ENCODE measurements at places on chromosomes 7 and 10.
A peak's percentile ranks its signal among the peaks of the same experiment; 100 is the strongest.

- no peak for DNase-seq
Measured at GRCh38 chr7:91264924-91265681, 870 bp downstream of the FZD1 start.

DNA sequence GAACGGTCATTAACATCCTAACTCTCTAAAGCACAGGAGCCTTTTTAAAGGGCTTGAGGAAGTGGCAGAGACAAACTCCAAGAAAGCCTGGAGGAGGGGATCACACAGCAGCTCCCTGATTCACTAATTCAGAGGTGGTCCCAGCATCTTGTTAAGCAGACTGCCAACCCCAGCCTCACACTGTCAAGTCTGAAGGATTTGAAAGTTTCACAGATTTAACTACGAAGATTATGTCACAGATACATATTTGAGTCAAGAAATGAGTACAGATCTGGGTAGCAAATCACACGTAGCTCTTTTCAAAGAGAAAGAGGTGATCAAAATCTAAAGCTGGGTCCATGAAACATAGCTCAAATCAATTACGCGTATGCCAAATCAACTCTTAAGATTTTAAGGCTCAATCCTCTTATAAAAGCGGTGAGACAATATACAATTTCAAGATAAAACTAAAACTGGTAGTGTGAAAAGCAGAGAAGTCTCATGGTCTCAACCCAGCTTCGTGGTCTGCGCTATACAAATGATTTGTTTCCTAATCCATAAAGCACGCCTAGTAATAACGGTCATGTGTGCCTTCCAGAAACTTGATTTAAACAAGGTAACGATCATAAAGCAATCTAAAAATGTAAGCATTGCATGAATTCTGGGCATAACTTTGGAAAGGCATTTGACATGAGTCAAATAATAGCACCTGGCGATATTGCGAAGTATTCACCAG lies 229.9 kb upstream of the MKLN1 start:
- no peak for DNase-seq

- no peak for DNase-seq
Measured at GRCh38 chr10:129514568-129515451, 47.8 kb downstream of the MGMT start.

- no peak for DNase-seq
Measured at GRCh38 chr10:29559996-29560395, 74.8 kb downstream of the SVIL start.

DNA sequence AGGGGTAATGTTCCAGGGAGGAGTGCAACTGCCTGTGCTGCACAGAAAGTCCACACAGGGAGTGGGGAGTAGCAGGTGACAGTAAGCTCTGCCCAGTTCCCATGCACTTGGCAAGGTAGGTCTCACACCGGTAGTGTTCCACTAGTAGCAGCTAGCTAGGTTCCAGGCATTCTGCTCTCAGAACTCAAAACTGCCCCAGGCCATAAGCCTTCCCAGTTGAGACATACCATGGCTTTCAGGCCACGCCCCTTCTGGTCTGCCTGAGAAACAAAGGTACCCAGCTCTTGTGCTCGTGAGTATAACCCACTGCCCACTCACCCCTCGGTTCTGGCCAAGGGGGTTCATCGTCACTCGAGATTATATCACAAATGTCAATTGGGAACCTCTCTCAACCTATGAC lies 12.6 kb downstream of the CASP7 start:
- DNase-seq: no peak

- DNase-seq: no peak
Measured at GRCh38 chr7:131753620-131754222, 197.3 kb upstream of the PODXL start.

- DNase-seq: peak; percentile 79
Measured at GRCh38 chr10:14397066-14397465, 66.3 kb upstream of the FRMD4A start.

DNA sequence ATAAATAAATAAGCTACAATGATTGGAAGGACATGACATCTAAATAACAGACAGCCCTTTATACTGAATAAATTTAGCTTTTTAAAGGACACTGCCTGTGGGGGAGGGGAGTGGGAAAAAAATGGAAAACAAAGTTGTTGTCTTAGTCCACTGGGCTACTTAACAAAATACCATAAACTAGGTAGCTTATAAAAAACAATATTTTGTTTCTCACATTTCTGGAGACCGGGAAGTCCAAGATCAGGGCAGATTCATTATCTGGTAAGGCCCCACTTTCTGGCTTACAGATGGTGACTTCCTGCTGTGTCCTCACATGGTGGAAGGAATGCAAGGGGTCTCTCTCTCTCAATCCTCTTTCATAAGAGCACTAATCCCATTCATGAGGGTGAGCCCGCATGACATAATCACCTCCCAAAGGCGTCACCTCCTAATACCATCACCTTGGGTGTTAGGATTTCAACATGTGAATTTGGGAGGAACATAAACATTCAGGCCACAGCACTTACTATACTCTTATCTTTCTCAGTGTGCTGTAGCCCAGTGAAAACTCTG lies 43.0 kb downstream of the DNAJC12 start:
- DNase-seq: no peak

DNA sequence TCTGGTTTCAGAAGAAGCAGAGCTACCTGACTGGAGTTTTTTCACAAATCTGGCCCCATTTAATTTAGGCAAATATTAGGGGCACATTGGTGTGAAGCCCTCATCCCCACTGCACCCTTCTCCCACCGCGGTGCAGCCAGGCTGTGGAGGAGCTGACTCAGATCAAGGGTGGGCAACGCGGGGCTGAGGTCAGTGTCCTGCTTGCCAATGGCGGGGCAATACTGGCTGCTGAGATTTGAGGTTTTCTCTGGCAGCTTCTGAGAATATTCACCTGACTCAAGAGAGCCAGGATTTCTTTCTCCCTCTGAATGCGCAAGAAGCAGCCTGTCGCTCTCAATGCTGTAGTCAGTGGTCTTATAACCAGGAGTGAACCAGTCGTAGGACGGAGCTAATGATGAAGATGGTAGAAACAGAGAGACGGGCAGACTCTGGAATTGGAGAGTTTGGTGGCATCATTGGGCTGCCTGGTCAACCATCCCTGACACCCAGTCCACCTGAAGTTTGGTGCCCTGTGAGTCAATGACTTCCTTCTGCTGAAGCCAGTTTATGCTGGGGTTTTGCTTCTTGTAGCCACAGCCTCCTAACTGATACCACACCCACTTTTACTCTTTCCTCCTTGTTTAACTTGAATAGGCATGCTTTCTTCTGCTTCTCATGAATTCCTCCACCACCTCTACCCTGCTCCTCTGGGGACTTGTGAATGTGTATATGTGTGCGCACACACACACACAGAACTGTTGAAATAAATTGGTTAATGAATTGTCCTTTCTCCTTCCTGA lies 123.7 kb upstream of the CTBP2 start:
- no peak for DNase-seq

DNA sequence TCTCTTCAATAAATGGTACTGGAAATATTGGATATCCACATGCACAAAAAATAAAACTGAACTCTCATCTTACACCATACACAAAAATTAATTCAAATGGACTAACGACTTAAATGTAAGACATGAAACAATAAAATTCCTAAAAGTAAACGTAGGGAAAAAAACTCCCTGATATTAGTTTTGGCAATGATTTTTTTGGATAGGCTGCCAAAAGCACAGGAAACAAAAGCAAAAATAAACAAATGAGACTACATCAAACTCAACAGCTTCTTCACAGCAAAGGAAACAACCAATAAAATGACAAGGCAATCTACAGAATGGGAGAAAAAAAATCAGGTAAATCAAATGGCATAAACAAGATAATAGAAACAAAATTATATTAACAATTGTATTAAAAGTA lies 65.7 kb downstream of the ORC5 start:
- no peak for DNase-seq

- DNase-seq: no peak
Measured at GRCh38 chr10:103564116-103564501, 70.6 kb downstream of the NEURL1 start.

DNA sequence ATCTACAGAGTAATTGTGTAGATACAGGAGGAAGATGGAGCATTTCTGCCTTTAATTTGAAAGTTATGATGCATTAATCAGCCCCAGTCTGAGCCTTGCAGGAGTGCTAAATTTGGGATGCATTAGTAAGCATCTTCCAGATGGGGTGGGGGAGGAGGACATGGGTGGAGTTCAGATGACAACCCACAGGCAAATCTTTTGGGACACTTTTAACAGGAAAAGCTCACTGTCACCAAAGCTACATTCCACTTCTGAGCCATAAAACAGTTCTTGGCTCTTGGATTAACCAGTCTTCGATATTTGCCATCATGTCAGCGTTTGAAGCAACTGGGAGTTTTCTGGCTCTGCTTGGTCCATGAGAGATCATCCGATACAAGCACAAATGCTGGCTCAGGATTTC lies 121.1 kb downstream of the CXCL12 start:
- DNase-seq: no peak

DNA sequence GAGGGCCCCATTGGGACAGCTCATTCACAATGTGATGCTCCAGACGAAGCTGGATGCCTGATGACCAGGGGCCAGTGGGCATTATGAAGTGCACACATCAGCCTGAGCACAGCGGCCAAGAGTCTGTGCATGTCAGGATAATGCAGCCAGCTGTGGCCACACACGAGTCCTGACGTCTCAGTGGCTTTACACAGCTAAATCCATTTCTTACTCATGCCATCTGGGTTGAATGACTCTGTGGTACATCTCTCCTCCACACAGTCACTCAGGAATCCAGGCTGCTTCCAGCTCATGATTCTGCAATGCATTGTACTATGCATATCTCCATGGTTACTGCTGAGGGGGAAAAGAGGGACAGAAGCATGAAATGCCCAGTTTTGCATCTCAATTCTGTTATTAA lies 123.6 kb downstream of the PRLHR start:
- no peak for DNase-seq

DNA sequence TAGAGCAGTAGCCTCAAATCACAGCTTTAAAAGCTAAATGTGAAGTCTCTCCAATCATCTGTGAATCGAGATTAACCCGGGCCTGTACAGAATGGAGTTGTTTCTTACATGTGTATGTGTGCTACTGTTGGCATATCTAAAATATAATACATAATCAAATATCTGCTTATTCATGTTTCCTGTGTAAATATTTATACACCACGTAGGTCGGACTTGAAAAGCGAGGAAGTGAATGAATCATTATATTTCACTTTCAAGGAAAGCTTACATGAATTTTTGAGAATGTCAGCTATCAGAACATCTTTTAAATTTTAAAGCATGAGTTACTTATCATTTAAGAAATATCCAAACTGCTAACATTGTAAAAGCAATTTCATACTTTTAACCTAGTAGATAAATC lies 233.3 kb downstream of the SLC25A13 start:
- no peak for DNase-seq

- DNase-seq: no peak
Measured at GRCh38 chr7:79529214-79529880, 75.9 kb upstream of the MAGI2 start.

- no peak for DNase-seq
Measured at GRCh38 chr7:47281966-47282643, 299.8 kb downstream of the TNS3 start.

DNA sequence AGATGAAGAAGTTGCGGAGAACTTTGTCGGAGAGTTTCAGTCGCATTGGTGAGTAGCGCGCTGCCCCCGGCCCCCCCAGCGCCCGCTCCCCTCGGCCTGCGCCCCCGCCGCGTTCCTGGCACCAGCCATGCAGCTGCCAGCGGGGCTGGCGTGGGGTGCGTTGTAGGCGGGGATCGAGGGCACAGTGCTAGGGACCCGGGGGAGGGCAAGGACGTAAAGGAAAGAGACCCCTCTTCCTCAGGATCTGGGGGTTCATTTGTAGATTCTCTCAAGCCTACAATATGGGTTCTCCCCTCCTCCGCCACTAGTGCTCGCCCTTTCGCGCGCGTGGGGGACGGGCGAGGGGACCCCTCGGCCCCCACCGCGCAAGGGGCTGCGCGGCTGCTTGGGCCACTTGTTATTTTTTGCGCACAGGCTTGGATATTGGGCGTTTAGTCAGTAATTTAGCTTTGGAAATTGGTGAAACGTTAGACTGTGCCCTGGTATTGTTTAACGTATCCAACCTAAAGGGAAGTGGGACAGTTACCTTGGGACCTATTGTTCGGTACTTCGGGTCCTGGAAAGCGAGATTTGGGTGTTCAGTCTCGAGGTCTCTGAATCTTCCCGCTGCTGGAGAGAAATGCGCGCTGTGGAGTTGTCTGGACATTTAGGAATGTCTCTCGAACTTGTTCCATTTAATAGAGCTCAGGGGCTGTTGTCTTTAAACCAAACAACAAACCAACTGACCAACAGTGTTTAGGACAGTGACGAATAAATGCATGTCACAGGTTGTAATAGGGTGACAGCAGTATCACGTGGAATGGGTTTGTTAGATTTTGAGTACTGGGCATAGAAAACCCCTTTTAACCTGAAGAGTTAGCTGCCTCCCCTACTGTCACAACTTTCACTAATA lies 796 bp downstream of the CDK14 start:
- no peak for DNase-seq

- no peak for DNase-seq
Measured at GRCh38 chr10:75297021-75297599, 61.4 kb upstream of the COMTD1 start.

DNA sequence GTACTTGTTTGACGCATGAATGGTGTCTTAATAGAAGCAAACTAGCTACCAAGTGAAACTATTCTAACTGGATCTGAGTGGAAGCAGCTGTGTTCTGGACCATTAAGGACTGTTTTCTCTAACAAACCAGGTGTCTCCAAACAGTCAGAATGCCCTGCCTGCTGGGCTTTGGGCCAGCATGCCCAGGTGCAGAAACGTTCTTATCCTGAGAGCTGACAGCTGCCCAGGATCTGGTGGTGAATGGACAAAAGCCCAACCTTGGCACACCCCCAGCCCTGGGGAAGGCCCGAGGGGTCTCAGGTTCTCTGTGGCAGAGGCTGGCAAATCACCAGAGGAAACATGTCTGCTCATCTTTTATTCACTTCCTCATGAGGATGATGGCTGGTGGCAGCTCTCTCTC lies 48.2 kb upstream of the LAMB4 start:
- DNase-seq: no peak

DNA sequence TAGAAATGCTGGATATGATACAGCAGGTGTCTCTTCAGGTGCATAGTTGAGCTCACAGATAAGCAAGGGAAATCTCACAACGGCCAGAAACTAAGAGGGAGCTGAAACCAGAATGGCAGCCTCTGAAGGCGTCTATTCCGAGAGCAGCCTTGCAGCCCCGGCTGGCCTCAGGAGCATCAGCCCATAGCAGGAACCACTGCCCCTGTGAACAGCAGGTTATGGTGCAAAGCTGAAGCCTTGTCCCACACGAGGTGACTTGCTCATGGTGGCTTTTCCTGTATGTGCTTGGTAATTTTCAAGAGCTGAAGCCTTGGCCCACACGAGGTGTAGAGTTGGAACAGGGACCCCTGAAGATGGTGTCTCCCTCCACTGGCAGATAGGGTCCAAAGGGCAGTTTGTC lies 33.2 kb downstream of the BNIP3 start:
- DNase-seq: no peak

DNA sequence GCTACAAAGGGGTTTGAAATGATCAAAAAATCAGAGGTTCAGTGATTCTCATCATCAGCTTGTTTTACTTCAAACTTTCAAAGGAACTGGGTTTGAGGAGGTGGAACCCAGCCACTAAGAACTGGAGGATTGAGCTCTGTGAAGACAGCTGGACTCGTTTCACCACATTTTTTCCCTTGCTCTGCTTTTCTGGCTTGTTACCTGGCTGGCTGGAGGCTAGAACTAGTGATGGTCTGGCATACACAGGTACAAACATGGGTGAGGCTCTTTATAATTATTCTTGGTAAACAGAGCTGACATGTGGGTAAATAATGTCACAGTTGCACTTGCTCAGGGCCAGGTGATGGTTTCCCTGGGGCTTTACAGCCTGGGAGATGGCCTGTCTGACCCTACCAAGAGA lies 352.5 kb downstream of the FGFR2 start:
- DNase-seq: no peak

- no peak for DNase-seq
Measured at GRCh38 chr7:94251-94801, 98.0 kb upstream of the FAM20C start.
